Osteoblast (primary cell): ENCODE measurements at places on chromosomes 6 and 20. TPM values are rescaled to one million over a fixed set of nuclear protein-coding genes. Genes with fewer than 3 reads are reported as not detected.

Gene CTNNBL1
- 19.5 and 23.0 TPM in 2 replicates for total RNA-seq

Gene GCNT2
- 0.29 and 0.72 TPM in 2 replicates for total RNA-seq

Gene FAM110A
- 8.5 and 9.8 TPM in 2 replicates for total RNA-seq

Gene LCA5
- 9.1 and 10.1 TPM in 2 replicates for total RNA-seq

Gene TOX2
- total RNA-seq: 0.88 and 1.1 TPM in 2 replicates

Gene STX11
- total RNA-seq: 0.29 and 0.36 TPM in 2 replicates

Gene SNAP25
- total RNA-seq: 1.8 TPM in 2 replicates

Gene CST4
- total RNA-seq: not detected in 2 replicates

Gene POM121L2
- total RNA-seq: under 0.01 TPM in 1 of 2 replicates, not detected in the other

Gene TBX18
- 64.1 and 65.1 TPM in 2 replicates for total RNA-seq

Gene VIP
- total RNA-seq: not detected in 2 replicates

Gene CCM2L
- not detected in 2 replicates for total RNA-seq

Gene STMND1
- total RNA-seq: not detected in 2 replicates

Gene CYP24A1
- total RNA-seq: not detected in 2 replicates

Gene KIF13A
- 61.5 and 90.5 TPM in 2 replicates for total RNA-seq

Gene BPI
- total RNA-seq: under 0.01 TPM in 1 of 2 replicates, not detected in the other

Gene PRPF6
- 47.1 and 56.1 TPM in 2 replicates for total RNA-seq

Gene FERMT1
- total RNA-seq: 2.1 and 2.5 TPM in 2 replicates

Gene ZNF217
- total RNA-seq: 26.4 and 26.8 TPM in 2 replicates

Gene PIGU
- total RNA-seq: 8.3 and 9.0 TPM in 2 replicates

Gene VGLL2
- total RNA-seq: not detected in 2 replicates

Gene RGS17
- 1.4 and 1.8 TPM in 2 replicates for total RNA-seq

Gene RHAG
- total RNA-seq: not detected in 2 replicates

Gene MOG
- total RNA-seq: not detected in 2 replicates

Gene LAMA2
- total RNA-seq: 3.5 and 9.4 TPM in 2 replicates

Gene ID4
- 25.3 and 29.7 TPM in 2 replicates for total RNA-seq

Gene SIM1
- total RNA-seq: under 0.01 and 0.36 TPM in 2 replicates

Gene RAD21L1
- not detected in 2 replicates for total RNA-seq

Gene SLC2A10
- total RNA-seq: 44.2 and 47.4 TPM in 2 replicates

Gene SLC16A10
- total RNA-seq: under 0.01 TPM in 1 of 2 replicates, not detected in the other

Gene ZSCAN9
- 10.9 and 11.2 TPM in 2 replicates for total RNA-seq

Gene SLC17A3
- total RNA-seq: not detected in 2 replicates

Gene C20orf202
- under 0.01 TPM in 1 of 2 replicates, not detected in the other for total RNA-seq

Gene MAFB
- 12.1 and 12.7 TPM in 2 replicates for total RNA-seq

Gene ADA
- 15.9 and 37.1 TPM in 2 replicates for total RNA-seq

Gene ALDH5A1
- total RNA-seq: 1.8 and 2.2 TPM in 2 replicates

Gene FOXA2
- total RNA-seq: not detected in 2 replicates

Gene HUS1B
- total RNA-seq: 0.59 and 0.72 TPM in 2 replicates

Gene HM13
- 85.8 and 91.1 TPM in 2 replicates for total RNA-seq

Gene AP5S1
- total RNA-seq: 23.9 and 25.3 TPM in 2 replicates

Gene SOX18
- under 0.01 TPM in 2 replicates for total RNA-seq
